ENCODE measurements at places on chromosomes 1 and 21. TPM values are rescaled to one million over a fixed set of nuclear protein-coding genes. Genes with fewer than 3 reads are reported as not detected.

Gene MPZ
- total RNA-seq: 0.54 TPM

Gene ZC3H12A
- 34.2 TPM for total RNA-seq

Gene C4BPA
- not detected for total RNA-seq

GRCh38 chr21:25464275-25464674 is 143.0 kb downstream of the MRPL39 start:
- no peak for DNase-seq

- no peak for DNase-seq
These were observed 3.0 kb upstream of the MCL1 start for GRCh38 chr1:150582371-150582770.

GRCh38 chr1:203161703-203162102 is 13.9 kb downstream of the MYBPH start:
- DNase-seq: no peak

GRCh38 chr1:15251857-15252835 is 5.1 kb downstream of the FHAD1 start:
- DNase-seq: no peak

DNA sequence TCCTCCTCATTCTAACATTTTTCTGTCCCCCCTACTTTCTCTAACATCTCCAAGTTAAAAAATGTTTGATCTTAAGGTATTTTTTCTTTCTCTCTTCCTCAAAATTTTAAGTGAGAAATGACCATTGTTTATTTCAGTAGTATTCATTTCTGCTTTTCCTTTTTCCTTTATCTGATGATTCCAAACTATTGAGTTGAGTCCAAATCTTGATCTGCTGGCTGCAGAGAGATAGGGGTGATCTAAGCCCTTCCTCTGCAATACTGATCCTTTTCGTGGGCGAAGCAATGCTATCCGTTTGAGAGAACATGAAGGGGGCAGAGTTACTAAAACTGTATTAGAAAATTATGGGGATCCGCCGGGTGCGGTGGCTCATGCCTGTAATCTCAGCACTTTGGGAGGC is 516 bp upstream of the NMNAT2 start:
- DNase-seq: no peak

DNA sequence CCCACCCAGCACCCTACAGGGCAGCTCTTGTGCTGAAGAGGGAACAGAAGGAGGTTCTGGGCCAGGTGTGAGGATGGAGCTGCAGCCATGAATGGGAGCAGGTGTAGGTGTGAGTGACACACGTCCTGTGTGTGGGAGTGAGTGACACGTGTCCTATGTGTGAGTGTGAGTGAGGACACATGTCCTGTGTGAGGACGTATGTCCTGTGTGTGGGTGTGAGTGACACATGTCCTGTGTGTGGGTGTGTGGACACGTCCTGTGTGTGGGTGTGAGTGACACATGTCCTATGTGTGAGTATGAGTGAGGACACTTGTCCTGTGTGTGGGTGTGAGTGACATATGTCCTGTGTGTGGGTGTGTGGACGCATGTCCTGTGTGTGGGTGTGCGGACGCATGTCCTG is 26.4 kb downstream of the MEGF6 start:
- no peak for DNase-seq
